ENCODE measurements at places on chromosomes 1 and 21.

GRCh38 chr1:201676197-201676596 is 137.3 kb downstream of the NAV1 start:
- H3K27me3 ChIP-seq, result no peaks in the 10 kb centered on the region
- peak; percentile 97 for DNase-seq
- no peak overlapping the region for H3K4me3 ChIP-seq
- H3K27ac ChIP-seq, result peak overlapping the region; percentile 90
- peaks cover 2% of the 10 kb centered on the region for H3K36me3 ChIP-seq

- no peaks in the 10 kb centered on the region for H3K27me3 ChIP-seq
- no peak overlapping the region for H3K27ac ChIP-seq
- peaks cover 5% of the 10 kb centered on the region for H3K4me1 ChIP-seq
Observed at GRCh38 chr1:218699865-218700264, 354.7 kb downstream of the TGFB2 start.

DNA sequence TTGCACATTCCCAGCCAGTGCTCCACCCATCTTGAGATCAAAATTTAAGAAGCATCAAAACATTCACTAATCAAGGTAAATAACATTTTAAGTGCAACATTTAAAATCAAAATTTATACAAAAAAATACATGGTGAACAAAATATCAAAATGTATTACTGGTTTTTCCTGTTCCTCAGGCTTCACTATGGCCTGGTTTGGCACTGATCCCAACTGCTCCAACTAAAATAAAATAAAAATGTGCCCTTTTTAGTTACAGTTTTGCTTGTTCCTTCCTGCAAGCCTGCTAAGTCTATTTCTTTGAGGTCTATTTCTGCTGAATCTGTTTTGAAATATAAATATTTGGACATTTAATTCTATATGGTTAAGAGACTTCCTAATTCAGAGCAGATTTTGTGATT is 54.9 kb downstream of the ADAMTS1 start:
- no peak overlapping the region for H3K27ac ChIP-seq
- no peak overlapping the region for H3K4me3 ChIP-seq
- no peaks in the 10 kb centered on the region for H3K36me3 ChIP-seq

DNA sequence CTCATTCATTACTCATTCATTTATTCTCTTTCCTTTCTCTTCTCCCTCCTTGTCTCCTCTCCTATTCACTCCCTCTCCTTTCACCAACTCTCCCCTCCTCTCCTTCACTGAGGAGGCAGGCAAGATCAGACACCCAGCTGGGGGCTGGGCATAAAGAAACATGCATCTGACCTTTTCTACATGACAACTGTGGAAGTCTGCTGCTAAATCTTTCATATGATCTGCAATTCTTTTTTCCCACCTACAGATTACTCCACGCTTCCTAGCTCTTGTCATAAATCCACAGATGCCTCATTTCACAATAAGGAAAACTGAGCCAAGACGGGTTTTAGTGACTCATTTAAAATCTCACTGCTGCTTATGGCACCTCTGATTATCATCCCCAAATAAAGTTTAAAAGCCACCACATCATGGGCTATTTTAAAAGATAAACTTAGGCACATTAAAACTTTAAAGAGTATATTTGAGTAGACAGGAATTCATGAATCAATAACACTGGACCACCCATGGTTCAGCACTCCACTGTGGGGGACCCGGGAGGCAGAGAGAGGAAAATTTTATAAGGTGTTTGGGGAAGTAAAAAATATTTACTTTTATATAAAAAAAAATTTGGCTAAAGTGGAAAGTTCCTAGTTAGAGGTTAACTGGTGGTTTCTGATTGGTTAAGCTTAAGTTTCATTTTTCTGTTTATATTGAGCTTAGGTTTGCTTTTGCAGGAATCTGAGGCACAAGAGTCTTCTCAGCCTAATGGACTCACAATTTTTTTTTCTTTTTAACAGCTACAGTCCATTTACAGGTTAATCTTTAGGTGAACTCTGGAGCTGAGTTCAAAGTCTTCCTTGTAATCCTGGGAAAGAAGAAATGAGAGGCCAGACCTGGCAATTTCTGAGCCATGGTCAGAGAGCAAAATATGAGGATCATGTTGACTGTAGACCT is 55.8 kb upstream of the DNAH14 start:
- no peaks in the 10 kb centered on the region for H3K36me3 ChIP-seq
- H3K4me1 ChIP-seq, result no peaks in the 10 kb centered on the region
- peaks cover 9% of the 10 kb centered on the region for H3K27me3 ChIP-seq
- H3K27ac ChIP-seq, result no peak overlapping the region
- no peak overlapping the region for H3K4me3 ChIP-seq
- DNase-seq, result no peak

DNA sequence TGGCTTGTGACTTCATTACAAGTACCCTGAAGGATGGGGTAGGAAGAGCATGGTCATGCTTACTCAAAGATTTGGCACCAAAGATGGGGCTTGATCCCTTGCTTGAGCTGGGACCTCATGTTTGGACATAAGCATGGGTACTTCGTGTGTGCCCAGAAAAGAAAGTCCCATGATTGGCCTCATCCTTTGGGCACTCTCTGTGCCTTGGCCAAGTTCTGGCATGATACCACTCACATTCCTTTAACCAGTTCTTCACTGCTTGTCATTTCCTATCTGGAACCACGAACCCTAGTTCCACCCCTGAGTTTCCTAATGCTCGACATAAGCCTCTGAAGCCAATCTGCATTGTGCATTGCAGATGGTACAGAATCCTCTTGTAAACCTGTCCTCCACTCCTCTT is 107.0 kb downstream of the NAV1 start:
- H3K4me1 ChIP-seq, result peaks cover 51% of the 10 kb centered on the region
- no peak overlapping the region for H3K4me3 ChIP-seq
- H3K27ac ChIP-seq, result no peak overlapping the region
- H3K27me3 ChIP-seq, result peaks cover 16% of the 10 kb centered on the region

DNA sequence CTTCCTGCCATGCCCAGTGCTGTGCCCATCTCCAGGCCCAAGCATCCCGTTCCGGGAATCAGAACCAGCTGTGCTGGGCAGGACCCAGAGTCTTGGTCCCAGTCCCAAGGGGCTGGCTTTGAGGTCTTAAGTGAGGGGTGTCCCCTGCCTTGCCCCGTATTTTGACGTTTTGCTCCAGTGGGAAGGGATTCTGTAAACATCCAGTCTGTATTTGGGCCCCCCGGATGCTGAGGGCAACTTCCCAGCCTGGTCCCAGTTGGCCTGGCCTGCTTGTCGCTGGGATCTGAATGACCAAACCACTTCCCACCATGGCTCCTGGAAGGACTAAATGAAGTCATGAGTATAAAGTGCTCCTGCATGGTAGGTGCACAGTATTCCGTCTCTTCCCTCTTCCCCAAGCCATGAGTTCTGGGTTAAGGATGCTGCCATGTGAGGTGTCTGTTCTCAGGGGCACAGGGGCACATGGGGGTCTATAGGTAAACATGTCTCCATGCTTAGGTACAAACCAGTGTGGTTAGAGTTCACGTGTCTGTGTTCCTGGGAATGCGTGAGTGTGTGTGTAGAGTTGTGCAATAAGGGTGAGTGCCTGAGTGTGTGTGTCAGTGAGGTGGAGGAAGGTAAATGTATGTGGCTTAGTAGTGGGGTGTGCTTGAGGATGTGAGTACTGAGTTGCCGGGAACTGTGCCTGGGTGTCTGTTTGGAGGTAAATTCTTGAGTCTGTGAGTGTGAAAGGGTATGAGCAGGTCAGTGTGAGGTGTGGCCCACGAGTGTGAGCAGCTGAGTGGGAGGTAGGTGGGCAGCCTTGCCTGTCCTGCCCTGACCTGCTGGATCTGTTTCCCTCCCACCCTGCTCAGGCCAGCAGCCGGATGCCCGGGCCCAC is 1.5 kb downstream of the B4GALT2 start:
- peak overlapping the region; percentile 59 for H3K27ac ChIP-seq
- no peaks in the 10 kb centered on the region for H3K27me3 ChIP-seq
- peaks cover 29% of the 10 kb centered on the region for H3K4me1 ChIP-seq

DNA sequence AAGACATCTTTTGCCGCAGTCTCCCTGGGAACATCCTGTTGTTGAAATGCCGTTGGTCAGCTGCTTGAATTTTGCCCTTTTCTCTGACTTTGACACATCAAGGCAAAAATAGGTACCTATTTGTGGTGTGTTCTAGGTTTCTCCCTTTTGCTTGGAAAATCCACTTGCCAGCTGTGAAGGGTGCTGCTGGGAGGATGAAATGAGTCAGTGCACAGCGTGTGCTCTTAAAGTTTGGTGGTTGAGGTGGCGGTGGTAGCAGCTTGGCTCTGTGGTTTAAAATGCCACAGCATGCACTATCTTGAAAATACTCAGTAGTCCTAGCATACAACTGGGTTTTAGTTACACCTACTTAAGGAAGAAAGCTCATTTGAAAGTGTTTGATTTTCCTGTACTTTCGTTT is 183.8 kb downstream of the DHRS3 start:
- H3K27ac ChIP-seq, result peak overlapping the region; percentile 86
- DNase-seq, result no peak
- H3K27me3 ChIP-seq, result no peaks in the 10 kb centered on the region
- no peak overlapping the region for H3K4me3 ChIP-seq
